ENCODE measurements at places on chromosomes 16 and 17.

- DNase-seq = no peak
Observed at GRCh38 chr17:3009411-3009920, 53.9 kb downstream of the OR1D5 start.

DNA sequence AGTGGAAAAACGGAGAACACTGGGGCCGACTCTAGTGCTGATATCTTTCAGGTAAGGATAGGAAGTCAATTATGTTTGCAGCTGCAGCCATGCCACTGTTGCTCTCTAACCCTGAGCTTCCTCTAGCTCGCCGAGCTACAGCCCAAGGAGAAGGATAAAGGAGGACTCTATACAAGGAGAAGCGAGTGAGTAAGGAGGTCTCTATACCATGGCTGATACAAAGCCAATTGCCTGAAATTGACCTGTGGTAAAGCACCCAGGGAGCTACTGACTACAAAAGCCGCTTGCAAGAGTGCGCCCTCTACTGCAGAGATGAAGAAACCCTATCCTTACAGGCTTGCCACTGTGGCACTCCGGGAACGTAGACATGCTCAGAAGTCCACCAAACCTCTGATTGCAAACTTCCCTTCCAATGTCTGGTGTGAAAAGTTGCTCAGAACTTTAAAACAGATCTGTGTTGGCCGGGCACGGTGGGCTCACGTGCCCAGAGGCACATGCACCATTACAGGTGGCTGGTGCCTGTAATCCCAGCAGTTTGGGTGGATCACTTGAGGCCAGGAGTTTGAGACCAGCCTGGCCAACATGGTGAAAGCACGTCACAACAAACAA, 10.8 kb upstream of the SLC46A1 start:
- DNase-seq = peak; percentile 57

- DNase-seq = no peak
Observed at GRCh38 chr17:34434052-34434451, 71.0 kb upstream of the CCL1 start.

GRCh38 chr16:22789281-22789945, 24.5 kb upstream of the HS3ST2 start:
- no peak for DNase-seq

- no peak for DNase-seq
Observed at GRCh38 chr17:70771804-70772386, 602.6 kb downstream of the KCNJ2 start.

DNA sequence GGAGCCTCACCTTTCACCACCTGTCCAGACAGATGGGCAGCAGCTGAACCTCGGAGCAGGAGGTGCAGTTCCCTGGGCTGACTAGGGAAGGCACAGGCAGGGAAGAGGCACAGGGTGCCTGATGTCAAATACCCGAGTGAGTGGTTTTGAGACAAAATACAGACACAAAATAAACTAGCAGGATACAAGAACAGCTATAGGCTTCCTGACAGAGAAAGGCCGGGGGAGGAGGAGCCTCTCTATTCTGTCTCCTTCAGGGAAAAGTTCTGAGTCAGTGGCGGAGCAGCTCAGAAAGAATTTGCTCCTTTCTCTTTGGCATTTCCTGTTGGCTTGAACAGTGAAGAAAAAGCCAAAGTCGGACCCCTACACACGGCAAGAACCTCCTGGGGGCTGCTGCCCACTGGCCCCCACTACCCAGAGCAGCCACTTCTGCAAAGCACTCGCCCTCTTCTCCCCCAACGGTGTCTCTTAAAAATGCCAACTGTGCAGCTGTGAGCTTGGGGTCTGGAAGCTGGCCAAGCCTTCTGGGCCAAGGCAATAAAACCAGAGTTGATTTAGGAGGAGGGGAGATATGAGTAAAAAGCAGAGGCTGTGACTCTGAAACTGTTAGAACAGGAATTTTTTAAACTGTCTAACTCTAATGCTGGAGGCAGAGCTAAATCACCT, 14.4 kb upstream of the FAAP100 start:
- DNase-seq = peak; percentile 82

DNA sequence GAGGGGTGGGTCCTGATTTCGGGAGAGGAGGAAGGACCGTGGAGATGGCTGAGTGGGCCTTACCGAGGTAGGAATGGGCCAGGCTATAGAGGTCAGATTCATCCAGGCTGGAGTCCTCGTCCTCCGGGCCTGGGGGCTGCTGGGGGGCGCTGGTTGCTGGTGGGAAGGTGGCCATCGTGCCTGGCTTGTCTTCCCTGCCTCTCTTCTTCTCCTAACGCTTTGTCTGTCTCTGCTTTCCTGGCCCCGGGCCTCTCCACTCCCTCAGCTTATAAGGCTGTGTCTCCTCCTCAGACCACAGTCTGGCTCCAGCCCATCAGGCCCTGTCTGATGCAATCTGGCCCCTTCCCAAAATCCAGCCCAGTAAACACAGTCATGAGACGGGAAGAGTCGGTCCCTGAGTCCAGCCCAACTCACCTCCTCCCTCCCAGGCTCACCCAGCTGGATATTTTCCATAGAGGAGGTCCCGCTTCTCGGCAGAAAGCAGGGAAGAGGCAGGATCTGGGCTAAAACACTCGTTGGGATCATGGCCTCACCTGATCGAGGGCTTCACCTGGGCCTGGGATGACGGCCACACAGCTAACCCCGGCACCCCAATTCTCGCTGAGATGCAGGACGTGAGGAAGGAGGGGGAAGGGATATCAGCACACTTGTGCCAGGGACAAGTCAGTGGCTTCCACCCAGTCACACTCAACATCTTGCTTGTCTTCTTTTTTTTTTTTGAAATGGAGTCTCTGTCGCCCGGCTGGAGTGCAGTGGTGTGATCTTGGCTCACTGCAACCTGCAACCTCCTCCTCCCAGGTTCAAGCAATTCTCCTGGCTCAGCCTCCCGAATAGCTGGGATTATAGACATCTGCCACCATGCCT, at the start of gene NUPR1:
TSS of gene NUPR1 (minus strand) at position 242 of the 864 bp plus-strand sequence. CDS start at position 175, 67 bp downstream.
- DNase-seq = no peak

DNA sequence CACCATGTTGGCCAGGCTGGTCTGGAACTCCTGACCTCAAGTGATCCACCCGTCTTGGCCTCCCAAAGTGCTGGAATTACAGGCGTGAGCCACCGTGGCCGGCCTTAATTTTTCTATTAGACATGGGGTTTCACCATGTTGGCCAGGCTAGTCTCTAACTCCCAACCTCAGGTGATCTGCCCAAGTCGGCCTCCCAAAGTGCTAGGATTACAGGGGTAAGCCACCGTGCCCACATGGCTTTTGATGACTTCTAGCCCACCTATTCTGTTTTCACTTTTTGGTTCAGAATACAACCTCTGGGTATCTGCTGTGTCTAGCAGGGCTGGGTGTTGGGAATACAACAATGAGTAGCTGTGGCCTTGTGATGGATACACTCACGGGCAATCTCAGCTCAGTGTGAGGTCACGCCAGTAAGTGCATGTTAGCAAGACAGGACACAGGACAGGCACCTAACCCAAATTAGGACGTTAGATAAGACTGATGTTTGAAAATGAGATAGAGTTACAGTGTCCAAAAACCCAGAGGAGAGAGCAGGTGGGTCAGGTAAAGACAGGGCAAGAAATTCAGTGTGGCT, 14.1 kb upstream of the YWHAE start:
- DNase-seq = no peak

DNA sequence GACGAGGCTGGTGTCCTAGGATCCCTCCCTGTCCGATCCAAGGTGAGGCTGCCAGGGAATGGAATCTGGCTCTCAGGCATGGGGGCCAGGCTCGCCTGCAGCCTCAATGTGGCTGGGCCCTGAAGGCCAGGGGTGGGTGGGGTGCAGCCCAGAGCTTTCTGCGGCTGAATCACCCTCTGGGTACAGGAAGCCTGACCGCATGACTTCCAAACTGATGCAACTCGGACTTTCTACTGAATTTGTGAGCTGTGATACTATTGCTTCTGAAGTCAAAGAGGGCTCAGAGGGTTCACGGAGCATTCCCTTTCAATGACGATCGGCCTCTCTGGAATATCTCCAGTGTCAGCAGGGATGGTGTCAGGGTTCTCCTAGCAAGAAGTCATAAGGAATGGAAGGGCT, 123.7 kb downstream of the METRNL start:
- DNase-seq = no peak

DNA sequence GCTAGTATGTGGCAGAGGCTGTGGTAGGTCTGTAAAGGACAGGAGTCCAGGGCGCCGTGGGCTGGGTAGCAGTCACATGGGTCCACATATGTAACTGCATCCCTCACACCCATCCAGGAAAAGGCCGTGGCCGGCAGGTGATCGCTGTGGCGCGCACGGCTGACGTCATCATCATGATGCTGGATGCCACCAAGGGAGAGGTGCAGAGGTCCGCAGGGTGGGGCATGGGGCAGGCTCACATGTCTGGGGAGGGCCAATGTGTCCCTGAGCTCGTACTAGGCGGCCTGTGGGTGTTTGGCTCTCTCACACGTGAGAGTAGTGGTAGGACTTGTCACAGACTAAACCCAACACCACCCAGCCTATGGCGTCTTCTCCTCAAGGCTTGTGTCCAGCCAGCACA, 9.0 kb upstream of the MYO15A start:
- DNase-seq = no peak

GRCh38 chr17:62866471-62866870, 58.4 kb upstream of the MARCHF10 start:
- DNase-seq = no peak

DNA sequence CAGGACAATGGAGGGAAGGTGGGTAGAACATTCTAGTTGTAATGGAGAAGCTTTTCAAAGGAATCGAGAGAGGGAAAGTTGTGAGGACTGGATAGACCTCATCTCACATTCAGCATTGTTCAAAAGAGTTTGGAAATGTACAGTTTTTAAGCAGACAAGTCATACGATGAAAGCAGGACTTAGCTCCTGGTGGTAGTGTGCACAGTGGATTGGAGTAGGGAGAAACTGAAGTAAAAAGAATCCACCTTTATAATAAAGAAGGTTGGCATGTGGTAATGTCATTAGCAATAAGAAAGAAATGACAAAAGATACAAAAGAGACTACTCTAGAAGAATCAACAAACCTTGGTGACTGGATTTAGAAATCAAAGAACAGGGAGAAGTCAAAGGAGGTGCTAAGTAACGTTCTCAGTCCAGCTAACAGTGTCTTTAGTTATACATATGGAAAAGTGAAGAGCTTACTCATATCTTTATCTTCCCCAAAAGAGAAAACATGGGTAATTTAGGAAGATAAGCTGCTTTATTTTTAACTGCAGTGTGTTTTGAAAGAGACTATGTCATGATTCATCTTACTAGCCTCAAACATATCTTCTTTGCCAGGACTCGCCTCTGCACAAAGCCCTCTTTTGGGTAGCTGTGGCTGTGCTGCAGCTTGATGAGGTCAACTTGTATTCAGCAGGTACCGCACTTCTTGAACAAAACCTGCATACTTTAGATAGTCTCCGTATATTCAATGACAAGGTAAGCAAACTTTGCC, 18.7 kb upstream of the EVI2A start:
- no peak for DNase-seq

DNA sequence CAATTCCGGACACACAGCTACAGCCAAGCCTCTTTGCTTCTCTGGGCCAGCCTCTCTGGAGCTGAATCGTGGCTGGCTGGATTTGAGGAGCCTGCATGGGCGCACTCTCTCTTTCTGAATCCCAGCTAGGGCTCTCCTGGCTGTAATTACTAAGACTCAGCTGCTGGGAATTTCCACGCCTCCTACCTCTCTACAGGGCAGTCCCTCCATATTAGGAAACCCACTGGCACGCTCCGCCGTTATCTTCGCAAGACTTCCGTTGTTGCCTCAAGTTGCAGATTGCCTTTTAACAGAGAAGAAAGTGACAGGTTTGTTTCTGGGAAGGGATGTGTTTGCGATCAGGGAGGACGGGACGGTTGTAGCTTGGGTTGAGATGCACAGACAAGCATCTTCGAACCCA, 188.4 kb upstream of the NLRP1 start:
- no peak for DNase-seq

GRCh38 chr17:40074871-40075200, 12.1 kb downstream of the THRA start:
- no peak for DNase-seq

GRCh38 chr16:25093208-25094061, 18.1 kb upstream of the LCMT1 start:
- DNase-seq = no peak

GRCh38 chr17:30832438-30833124, 815 bp downstream of the ATAD5 start:
- DNase-seq = no peak

DNA sequence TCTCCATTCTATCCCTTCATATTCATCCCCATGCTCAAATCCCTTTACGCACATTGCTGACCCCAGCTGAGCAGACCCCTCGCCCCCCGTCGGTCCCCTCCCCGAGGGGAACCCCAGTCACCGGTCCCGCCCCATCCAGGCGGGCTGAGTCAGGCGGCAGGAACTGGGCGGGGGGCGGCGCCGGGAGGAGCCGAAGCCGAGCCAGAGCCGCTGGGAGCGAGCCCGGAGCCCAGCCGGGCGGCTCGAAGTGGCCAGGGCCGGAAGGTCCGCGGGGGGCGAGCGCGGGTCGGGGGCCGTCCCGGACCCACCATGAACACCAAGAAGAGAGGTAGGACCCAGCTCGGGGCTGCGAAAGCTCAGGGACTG, 8.6 kb downstream of the RIPOR1 start:
- no peak for DNase-seq

DNA sequence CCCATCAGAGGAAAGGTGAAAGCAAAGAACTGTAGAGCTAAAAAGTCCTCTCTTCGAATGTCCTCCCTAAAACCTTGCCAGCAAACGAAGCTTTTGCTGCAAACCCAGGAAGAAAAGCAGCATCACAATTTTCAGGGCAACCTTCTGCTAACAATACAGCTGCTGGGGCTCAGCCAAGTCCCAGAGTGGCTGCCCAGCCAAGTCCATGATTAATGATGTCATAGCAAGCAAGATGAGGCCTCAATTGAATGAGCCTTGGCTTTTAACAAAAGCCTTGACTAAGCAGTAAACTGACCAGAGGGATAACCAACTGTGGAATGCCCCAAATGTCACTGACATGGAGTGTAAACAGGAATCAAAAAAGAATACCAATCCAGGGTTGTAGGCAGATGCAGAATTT, 342.7 kb downstream of the PMP22 start:
- no peak for DNase-seq

DNA sequence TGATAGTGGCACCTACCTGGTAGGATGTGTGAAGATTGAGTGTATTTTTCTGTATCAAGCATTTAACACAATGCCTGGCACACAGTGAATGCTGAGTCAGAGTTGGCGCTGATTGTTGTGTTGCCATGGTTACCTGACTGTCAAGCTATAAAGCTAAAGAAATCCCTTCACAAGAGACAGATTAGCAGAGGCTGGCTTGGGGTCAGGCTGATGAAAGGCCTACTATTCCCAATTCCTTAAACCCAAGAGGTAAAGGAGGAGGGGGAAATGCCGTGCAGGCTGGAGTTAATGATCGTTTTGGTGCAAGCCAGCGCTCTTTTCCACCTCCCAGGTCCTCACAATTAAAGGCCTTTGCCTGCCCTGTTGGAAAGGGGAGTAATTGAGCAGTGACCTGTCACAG, 5.9 kb downstream of the CLEC19A start:
- no peak for DNase-seq

- no peak for DNase-seq
Observed at GRCh38 chr17:30218799-30219198, 16.7 kb downstream of the SLC6A4 start.
